SW 1271 (cell line): ENCODE measurements at places on chromosomes 6 and 20.

DNA sequence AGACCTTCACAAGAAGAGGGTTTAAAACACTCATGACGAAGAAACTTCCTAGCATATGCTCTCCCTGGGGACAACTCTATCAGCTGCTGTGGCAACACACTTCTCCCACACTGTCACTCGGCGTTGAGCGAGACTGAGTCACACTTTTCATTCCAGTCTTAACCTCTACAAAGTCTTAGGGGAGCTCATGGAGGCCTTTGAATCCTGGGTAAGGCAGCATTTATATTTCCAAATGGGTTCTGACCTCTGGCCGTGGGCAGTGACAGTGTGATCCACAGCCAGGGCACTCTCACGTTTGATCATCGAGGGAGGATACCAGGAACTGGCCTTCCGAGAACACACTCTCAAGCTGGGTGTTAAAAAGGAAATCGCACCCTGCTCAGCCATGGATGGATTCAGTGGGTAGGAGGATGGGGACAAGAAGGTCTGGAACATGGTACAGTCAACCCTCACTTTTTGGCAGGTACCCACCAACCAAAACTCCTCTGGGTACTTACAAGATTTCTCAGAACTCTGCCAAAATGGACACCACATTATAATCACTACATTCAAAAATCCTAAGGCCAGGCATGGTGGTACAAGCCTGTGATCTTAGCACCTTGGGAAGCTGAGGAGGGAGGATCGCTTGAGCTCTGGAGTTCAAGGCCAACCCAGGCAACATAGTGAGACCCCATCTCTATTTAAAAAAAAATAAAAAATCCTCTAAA is 19.6 kb downstream of the RRBP1 start:
- DNase-seq, result no peak

DNA sequence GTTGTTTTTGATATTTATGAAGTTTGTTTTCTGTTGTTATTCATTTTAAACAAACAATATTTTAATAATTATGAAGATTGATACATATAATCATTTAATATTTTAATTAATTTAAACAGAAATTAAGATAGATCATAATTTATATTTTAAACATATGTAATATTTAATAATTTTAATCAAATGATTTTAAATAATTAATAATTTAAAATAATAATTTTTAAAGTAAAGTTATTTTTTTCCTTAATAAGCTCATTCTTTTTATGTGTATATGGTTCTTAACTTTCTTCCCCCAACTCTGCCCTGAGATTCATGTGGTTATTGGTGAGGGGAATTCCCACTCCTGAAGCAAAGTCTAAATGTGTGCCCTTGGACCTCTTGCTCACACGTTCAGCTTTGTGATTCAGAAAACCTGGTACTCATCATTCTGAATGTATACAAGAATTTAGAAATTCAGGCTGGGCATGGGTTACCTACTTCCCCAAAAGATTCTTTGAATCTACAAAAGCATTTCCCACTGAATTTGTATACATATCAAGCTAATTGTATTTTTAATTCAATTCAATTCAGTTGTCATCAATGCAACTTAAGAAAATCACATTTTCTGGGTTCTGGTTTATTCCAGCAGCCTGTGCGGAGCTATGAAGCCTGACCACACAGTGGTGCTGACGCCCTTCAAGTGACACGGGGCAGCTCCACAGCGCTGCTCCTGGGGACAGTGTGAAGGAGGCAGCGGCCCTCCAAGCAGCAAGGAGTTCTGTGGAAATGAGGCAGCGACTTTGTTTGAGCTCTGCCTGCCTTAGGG is 168.9 kb upstream of the UST start:
- DNase-seq, result peak; percentile 67

DNA sequence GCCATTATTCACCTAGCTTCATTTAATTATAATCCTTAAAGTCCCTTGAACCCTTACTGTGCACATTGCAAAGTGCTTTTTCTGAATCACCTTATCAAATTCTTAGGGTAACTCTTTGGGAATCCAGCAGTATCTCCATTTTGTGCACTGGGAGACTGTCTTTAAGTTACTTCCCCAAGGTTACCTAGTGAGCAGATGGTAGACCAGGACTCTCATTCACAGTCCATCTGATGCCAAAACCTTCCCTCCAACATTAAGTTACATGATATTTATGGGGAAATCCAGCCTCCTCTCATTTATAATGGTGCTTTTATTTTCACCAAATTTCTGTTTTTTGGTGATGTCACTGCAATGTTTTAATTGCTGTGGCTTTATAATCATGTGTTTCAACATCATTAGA is 75.7 kb downstream of the NCOA7 start:
- no peak for DNase-seq

- no peak for DNase-seq
Observed at GRCh38 chr6:130296854-130297253, 69.0 kb upstream of the TMEM200A start.

DNA sequence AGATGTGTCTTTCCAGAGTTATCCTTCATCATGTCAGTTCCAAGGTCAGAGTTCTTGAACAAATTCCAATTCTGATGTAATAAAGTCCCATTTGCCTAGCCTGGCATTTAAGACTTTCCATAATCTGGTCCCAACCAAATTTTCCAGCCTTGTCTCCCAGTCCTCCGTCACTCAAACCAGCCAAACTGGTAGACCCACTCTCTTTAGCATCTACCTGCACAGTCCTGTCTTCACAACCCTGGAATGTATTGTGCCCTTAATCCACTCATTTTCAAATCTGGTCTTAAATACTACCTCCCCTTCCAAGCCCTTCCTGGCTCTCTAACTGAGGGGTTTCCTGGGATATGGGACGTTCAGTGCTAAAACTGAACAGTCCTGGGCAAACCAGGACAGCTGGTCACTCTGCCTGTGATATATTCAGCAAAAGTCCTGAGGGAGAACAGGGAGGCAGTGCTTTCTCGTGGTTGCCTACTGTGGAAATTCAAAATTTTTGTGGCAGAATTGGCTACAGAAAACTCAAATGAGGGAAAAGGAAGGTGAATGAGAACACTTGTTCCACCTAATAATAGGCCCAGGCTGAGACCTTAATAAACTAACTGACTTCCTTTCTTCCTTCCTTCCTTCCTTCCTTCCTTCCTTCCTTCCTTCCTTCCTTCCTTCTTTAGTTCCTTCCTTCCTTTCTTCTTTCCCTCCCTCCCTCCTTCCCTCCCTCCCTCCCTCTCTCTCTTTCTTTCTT is 10.8 kb upstream of the AKAP7 start:
- no peak for DNase-seq

- no peak for DNase-seq
Observed at GRCh38 chr20:40046703-40047102, 642.3 kb downstream of the MAFB start.
